ENCODE measurements at places on chromosomes 16 and 17.

DNA sequence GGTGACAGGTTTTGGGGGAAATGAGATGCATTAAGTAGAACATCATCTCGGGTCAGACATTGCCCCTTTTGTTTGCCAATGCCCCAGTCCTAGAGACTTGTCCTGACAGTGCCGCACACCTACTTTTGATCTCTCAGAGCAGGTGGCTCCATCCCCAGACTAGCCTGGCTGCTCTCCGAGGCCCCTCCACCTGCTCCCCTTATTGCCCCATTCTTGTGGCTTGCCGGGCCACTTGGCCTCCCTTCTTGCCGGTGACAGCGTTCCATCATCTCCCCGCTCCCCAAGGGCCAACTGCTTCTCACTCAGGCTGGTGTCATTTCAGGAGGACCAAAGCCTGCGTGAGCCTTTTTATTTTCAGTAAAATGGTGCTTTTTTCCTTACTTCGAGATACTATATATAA lies 14.9 kb downstream of the UBFD1 start:
- DNase-seq = no peak

DNA sequence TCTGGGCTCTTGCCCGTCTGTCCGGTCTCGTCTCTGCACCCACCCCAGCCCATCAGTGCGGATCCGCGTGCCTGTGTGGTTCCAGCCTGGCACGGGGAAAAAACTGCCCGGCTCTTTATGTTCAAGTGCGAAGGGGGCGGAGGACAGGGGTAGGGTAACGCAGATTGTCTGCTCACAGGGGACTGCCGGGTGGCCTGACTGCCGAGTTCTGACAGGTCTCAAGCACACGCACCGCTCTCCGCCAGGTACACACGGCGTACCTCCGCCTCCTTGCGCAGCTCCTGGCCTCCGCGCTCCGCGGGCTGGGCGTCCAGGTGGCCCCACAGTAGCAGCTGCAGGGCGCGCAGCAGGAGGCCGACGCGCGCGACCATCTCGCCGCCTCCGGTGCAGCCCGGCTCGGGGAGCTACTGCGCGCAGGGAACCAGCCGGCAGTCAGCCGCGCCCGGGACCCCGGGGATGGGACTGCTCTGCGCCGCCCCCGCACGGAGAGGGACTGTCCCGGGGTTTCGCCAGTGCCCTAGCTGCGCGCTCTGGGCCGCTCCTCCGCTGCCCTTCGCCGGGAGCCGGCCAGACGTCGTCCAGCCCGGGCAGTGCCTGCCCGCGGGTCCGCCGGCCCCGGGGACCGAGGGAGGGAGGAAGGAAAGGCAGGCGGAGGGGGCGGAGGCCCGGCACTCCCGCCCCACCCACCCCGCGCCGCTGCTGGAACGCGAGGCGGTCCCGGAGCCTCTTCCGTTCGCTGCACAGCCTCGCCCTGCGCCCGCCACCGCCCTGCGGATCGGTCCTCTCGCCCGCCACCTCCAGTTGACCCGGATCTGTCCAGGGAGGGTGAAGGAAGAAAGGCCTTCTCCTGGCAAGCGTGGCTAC lies at the start of gene MMP28:
Gene MMP28 (minus strand): TSS at position 635 of the 864 bp plus-strand sequence. CDS start 264 bp downstream, at position 371.
- peak; percentile 82 for DNase-seq

GRCh38 chr17:78789663-78790181 lies 7.6 kb upstream of the CYTH1 start:
- DNase-seq = no peak

DNA sequence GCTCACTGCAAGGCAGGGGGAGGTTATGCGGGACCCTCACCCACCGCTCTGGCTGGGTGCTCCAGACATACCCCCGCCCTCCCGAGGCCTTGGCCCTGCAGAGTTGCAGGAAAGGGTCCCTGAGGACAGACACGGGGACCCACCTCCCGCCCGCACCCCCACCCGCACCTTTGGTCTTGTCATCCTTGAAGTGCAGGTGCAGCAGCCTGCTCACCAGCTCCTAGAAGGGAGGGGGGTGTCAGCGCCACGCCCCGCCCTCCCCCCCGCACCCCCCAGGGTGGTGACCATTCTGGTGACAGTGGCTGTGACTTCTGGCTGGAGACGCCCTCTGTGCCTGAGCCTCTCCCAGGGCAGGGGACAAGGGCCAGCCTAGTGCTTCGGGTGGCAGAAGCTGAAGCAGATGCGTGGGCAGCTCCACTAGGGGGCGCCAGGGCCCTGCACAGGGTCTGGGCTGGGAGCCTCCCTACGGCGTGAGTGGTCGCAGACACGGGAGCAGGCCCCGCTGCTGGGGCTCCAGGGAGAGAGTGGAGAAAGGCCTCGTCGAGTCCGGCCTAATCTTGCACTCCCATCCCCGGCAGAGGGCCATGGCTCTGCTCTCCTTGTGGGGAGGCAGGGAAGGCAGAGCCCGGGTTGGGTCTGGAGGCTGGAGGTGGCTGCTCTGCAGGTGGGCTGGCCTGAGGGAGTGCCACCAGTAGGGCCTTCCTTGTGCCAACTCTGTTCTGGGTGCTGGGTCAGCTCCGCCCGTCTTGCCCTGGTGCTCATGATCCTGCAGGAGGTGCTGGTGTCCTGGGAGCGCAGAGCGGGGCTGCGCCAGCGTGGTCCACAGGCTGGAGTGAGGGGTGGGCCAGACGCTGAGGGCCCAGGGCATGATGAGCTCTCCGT lies 2.7 kb downstream of the CENPX start:
- peak; percentile 88 for DNase-seq

GRCh38 chr17:55818451-55819375 lies 67.9 kb downstream of the PCTP start:
- DNase-seq = no peak

DNA sequence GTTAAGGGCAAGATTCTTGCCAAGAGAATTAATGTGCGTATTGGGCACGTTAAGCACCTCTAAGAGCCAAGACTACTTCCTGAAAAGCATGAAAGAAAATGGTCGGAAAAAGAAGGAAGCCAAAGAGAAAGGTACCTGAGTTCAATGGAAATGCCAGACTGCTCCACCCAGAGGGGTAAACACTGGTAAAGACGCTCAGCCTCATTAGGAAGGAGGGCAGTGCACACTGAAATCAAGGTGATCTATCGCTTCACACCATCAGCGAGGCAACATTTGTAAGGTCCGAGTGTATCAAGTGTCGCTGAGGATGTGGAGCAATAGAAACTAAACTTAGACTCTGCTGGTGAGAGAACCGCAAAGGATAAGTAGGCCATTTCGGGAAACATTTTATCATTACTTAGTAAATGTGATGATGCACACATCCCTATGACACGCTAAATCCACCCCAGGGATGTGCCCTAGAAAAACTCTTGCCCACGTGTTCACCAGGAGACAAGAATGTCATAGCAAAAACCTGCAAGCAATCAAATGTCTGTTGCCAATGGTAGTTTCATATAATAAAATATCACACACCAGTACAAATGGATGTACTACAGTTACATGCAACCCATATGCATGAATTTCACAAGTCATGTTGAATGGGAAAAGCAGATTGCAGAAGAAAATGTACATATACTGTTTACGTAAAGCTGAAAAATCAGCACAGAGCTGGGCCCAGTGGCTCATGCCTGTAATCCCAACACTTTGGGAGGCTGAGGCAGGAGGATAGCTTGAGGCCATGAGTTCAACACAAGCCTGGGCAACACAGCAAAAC lies 23.6 kb downstream of the CNTROB start:
- no peak for DNase-seq

- no peak for DNase-seq
These were observed 35.6 kb downstream of the TUBD1 start for GRCh38 chr17:59856859-59857794.

DNA sequence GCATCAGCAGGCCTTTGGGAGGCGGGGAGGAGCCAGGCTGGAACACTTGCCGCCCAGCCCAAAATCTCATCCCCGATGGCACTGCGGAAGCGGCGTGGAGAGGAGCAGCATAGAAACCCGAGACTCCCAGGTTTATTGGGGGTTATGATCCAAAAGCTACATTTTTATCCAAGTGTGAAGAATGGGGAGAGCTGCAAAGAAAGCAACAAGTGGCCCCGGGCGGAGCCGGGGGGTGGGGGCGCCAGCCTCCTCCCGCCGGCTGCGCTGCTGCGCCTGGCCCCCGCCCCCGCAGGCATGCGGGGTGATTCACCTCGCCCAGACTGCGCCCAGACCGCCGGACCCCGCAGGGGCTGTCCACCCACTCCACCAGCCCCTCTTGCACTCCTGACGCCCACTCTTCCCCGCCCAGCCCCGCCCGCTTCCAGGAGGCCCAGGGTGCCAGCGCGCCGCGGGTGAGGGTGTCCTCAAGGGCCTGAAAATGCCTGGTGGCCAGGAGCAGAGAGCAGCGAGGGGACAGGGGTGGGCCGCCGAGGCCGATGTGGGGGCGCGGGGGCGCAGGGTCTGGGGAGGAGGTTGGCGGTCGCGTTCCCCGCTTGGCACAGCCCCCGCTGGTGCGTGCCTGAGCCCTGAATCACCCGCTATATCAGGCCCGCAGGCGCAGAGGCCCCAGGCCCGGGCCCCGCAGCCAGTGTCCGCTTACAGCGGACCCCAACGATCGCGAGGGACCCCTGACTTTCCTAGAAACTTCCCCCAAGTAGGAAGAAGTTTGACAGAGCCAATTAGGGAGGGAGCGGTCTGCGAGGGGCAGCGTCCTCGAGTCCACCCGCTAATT lies 1.3 kb downstream of the CAVIN1 start:
- peak; percentile 53 for DNase-seq

DNA sequence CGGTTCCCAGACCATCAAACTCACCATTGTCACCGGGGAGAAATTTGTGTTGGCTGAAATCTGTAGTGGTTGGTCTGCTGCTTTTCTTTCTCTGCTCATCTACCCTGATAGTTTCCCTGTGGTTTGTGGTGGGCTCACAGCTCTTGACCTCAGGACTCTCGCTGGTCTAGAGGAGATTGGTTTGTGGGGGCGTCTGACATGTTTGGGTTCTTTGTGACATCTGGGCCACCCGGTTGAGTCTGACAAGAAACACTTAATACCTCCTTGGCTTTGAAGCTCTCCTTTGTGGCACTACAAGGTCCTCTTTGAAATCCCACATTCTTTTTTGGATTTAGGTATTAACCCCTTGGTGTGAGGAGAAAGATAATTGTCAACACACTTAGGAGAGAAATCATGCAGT lies 662.0 kb downstream of the WWOX start:
- no peak for DNase-seq

DNA sequence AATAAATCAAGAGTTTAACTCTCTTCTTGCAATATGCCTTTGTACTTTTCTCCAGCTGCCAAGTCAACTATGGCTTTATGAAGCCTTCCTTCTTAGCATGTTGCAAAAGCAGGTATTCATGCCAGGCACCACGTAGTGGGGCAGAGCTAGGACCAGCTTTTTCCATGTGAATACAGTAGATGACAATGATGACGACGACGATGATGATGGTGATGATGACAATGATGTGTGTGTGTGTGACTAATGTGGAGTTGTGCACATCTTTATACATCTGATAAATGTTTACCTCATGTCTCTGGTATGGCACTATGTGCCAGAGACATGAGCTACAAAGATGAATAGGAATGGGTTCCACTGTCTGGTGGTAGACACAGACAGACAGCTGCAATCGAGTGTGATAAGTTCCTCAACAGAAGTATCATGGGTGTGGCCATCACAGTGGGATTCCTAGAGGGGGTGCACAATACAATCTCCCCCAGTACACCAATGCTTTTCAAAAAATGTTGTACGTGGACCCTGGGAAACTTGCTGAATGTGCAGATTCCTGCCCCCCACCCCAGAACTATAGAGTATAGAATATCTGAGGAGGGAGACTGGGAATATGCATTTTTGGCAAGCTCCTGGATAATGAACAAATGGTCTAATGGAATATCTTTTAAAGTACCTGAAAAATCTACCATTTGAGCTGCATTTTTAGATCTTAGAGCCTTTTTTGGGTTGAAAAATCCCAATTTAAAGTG lies 183.4 kb downstream of the ABCC12 start:
- no peak for DNase-seq

DNA sequence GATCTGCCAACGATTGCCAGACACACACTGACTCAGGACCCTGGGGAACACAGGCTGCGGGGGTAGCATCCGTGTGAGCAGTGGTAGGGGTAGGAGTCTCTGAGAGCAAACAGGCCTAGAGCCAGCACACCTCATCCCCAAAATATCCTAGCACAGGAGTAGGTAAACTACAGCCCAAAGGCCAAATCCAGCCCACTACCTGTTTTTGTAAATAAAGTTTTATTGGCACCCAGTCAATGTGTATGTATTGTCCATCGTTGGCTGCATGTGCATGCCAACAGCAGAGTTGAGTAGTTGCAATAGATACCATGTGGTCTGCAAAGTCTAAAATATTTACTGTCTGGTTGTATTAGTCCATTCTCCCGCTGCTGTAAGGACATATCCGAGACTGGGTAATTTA lies 55.5 kb upstream of the GPRC5B start:
- no peak for DNase-seq

GRCh38 chr16:9003322-9003721 lies 39.6 kb upstream of the USP7 start:
- DNase-seq = no peak

Data from iPS-NIHi11 (cell line).